ENCODE measurements at places on chromosomes 12 and 14.

DNA sequence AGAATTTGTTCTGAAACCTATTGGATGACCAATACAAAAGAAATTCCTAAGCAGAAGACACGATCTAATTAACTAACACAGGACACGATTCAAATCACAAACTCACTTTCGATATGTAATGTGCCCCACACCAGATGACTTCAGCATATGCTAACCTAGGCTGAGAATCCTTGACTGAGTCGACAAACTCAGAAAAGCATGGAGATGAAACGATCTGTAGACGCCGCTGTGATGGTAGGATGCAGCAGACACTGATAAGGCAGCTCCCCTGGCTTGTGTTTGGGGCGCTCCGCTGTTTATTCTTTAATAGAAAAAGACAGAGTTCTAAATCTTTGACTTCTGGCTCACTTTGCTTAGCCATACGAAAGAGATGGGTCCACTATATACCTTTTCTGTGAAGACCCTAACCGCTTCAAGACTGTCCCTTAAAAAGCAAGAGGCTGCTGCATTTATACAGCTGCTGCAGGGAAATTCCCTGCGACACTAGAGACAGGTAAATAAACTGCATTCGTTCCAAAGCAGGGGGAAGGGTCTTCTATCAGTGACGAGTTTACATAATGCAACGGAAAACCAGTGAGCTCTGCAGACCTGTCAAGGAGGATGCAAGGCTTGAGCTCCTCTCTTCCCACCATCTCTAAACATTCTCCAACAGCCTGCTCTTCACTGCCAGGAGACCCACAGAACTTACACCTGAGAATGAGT is 929 bp downstream of the CHD8 start:
- no peak for DNase-seq

DNA sequence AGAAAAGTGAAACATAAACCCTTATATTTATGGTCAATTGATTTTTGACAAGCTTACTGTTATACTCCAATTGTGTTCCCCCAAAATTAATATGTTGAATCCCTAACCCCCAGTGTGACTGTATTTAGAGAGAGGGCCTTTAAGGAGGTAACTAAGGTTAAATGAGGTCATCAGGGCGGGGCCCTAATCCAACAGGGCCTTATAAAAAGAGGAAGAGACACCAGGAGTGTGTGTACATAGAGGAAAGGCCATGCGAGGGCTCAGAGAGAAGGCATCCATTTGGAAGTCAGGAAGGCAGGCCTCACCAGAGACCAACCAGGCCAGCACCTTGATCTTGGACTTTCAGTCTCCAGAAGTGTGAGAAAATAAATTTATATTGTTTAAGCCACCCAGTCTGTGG is 6.5 kb upstream of the VTI1B start:
- no peak for DNase-seq

- peak; percentile 71 for DNase-seq
These were observed 69.7 kb downstream of the SVOP start for GRCh38 chr12:108950991-108951739.

GRCh38 chr12:18468246-18469075 is 207.1 kb downstream of the PIK3C2G start:
- DNase-seq = no peak

DNA sequence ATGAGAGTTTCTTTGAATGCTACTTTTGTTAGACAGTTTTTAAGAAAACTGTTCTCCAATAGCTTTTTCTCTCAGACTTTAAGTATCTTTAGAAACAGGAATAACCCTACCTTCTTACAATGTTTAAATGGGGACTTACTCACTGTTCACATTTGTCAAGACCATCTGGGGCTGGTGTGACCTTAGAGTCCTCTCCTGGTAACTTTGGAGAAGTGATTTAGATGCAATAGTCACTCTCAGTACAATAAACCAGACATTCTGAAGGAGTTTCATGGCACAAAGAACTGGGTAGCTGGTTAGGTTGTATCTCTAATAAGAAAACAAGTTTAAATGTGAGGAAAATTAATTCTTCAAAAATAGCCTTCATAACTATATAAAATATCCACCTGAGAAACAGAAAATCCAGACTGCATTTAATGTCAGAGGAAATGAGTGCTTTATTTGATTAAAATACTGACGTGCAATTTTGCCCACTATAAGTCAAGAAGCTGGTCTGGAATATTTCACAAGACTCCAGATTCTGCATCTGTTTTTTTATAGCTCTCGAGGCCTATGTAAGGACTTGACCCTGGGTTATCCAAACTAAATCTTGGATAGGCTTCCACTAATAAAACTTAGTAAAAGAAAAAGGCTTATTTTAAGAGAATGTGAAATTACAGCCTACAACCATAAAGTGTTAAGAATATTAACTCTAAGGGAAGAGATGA is 108.7 kb downstream of the PTGER2 start:
- no peak for DNase-seq

GRCh38 chr14:33897878-33898535 is 52.9 kb downstream of the EGLN3 start:
- no peak for DNase-seq

- DNase-seq = no peak
These were observed 32.7 kb upstream of the RAB21 start for GRCh38 chr12:71721783-71722505.

DNA sequence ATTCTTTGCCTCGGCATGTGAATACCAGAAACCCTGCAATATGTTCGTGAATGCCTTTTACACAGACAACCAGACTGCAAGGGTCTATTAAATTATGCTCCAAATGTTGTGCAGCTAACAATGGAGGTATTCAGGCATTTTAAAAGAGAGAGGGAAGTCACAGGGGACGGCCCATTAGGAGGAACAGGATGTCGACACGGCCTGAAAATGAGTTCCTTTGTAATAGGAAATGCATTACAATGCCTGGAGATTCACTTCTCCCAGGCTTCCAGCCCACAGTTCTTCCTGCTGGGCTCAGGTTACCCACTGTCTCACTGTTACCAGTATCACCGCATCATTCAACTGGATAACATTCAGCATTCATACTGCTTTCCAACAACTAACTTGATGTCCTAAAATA is 2.5 kb downstream of the DUSP6 start:
- DNase-seq = no peak

DNA sequence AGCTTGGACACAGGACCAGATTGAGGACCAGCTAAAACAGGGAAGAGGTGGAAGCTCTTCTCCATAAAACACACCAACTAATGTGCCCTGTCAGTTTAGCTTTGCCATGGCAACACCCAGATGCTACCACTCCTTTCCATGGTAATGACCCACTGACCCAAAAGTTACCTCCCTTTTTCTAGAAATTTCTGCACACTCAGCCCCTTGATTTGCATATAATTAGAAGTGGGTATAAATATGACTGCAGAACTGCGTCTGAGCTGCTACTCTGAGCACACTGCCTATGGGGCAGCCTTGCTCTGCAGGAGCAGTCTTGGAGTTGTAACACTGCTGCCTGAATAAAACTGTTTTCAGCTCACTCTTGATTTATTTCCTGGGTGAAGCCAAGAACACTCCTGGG is 3.2 kb upstream of the TDG start:
- DNase-seq = no peak

DNA sequence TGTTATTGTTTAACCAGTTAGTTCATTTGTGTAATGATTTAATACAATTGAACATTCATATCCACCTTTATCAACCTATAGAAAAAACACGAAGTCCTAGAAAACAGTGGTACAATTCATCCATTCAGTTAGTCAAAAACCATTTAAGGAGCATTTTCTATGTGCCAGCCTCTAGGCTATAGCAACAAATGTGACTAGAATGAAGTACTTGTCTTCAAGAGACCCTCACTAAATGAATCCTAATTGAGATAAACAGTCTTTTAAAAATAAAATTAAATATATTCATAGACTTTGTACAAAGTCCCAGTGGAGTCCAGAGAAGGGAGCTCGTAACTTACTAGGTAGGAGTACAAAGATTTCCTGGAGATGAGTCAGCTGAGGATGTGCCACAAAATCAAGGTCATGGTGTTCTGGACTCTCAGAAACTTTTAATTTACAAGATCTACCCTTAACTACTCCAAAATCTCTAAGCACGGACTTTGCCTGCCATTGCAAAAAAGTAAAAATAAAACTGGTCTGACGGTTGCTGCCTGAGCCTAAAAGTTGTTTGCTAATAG is 430.7 kb upstream of the DCN start:
- DNase-seq = no peak

DNA sequence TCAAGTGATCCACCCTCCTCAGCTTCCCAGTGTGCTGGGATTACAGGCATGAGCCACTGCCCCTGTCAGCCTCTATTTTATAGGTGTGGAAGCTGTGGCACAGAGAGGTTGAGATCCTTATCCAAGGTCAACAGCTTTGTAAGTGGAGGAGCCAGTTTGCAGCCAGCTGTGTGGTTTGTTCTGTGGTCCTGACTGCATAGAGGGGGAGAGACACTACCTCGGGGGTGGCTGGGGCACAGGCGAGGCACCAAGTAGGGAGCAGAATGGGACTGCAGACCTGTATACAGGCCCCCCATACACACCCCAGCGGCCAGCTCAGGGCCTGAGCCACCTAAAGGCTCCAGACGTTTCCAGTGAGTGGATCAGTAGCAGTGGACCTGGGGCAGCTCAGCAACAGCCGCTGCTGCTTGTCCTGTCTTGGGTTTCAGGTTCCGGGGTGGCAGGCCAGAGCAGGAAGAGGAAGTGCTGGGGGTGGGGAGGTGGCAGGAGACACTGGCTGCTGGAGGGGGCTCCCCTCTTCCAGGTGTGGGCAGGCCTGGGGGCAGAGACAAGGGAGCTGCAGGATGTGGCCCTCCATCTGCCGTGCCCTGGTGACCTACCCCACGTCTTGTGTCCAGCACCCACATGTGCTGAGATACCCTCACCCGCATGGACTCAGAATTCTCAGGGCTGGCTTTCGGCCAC is 11.0 kb downstream of the ORAI1 start:
- peak; percentile 58 for DNase-seq

- DNase-seq = no peak
These were observed 11.6 kb downstream of the TMEM119 start for GRCh38 chr12:108586306-108586705.

GRCh38 chr14:99265571-99265970 is 6.4 kb downstream of the BCL11B start:
- DNase-seq = no peak

DNA sequence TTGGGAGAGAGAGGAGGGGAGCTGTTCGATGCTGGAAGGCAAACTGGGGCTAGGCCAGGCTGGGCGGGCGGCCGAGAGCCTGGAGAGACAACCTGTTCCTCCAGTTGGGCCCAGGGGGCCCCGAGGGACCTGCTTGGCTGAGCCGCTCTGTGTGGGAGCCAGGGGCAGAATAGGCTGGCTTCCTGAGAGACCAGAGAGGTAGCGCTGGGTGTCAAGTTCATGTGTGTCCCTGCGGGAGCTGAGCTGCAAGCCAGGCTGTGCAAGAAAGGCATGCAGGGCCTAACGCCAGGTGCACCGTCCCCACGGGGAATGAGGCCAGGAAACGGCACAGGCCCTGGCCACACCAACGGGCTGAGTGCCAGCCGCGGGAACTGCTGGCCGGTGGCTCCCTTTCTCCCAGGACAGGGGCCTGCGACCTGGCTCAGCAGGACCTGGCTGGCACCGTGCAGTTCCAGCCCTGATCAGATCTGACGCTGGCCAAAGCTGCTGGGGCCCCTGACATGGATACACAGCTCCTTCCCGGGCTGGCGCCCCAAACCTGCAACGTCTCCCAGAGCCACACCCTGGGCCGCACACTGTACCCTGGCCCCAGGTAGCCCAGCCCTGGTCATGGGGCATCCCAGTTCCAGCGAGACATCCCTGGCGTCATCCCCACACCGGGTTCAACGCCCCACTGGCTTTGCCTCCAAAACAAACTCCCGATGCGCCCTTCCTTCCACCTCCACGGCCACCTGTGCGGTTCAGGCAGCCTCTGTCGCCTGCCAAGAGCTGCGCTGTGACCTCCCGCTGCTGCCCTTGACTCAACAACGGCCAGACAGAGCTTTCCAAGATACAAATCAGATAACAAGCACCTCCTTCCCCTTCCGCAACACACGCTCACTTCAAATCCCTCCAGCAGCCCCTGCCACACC is 65.0 kb downstream of the RFLNA start:
- no peak for DNase-seq

GRCh38 chr14:75493592-75494087 is 28.6 kb upstream of the BATF start:
- no peak for DNase-seq
